ENCODE measurements at places on chromosomes 3 and 15.

- no peak for DNase-seq
Observed at GRCh38 chr15:85164841-85165466, 183.3 kb downstream of the PDE8A start.

DNA sequence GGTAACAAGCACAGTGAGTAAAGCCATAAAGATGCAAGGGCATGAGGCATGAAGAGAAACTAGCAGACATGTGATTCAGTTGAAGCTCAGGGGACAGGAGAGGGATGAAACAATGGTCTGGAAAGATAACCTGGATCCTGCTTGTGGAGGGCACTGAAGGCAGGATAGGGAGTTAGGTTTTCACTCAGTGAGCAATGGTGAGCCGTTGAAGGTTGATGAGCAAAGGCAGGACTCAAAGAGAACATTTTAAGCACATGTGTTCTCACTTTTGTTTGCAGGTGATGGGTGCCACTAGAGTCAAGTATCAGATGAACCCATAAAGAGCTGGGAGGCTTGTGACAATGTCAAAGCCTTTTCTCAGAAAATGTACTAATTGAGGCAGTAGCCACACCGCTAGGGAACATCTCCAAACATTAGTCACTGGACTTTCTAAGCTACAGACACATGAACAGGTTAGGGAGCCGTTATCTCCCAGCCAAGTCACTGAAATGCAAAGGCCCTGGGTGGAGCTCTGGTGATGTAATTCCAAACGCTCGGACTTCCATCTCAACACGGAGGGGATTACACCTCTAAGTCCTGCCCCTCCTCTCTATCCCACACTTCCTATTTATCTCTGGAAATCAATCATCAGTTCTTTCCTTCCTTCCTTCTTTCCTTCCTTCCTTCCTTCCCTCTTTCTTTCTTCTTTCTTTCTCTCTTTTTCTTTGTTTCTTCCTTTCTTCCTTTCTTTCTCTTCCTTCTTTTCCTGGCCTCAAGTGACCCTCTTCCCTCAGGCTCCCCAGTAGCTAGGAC, 22.7 kb downstream of the KLHL6 start:
- no peak for DNase-seq

DNA sequence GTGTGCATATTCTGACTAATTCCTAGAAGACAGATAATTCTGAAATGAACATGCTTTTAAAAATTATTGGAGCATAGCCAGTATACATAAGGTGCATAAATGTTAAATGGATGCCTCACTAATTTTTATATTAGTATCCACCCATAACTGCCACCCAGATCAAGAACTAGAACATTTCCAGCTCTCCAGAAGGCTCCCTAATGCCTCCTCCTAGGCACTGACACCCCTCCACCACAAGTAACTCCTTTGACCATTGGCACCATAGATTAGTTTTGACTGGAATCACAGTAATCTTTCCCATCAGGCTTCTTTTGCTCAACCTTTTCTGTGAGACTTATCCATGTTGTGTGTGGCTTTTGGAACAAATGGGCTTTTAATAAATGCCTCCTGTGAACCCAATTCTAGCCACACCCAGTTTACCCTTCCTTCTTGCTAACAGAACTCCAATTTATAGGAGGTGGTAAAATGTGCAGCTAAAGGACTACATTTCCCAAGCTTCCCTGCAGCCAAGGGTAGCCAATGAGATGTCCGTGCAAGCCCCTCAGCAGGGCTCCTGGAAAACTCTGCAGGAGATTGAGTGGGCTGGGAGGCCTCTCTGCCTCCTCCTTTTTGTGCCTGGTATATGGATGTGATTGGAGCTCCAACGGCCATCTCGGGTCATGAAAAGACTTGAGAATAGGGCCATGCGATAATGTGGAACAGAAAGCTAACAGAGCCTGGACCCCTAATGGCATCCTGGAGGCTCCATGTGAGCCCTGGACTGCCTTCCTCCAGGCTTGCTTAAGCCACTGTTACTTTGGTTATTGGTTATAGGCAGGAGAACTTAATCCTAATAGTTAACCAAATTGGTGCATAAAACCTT, 322.6 kb upstream of the TLE3 start:
- DNase-seq = no peak

DNA sequence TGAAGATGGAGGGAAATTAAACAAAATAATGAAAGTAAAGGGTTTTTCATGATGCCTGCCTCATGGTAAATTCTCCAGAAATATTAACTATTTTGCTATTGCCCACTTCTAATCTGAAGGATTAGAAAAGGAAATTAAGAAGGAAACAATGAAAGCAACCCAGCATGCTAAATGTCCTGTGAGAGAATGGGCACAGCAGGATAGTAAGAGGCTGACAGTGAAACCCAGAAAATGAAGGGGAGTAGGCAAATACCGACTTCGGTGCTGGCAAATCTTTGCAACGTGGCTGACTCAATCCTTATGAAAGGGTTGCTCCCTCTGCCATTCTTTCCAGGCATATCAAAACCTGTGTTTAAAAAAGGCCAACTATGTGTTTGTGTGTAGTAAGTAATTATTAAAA, 147.5 kb upstream of the SYNPR start:
- DNase-seq = no peak

GRCh38 chr3:114873591-114873990, 273.5 kb downstream of the ZBTB20 start:
- no peak for DNase-seq

GRCh38 chr3:148464246-148464645, 233.5 kb upstream of the AGTR1 start:
- no peak for DNase-seq

DNA sequence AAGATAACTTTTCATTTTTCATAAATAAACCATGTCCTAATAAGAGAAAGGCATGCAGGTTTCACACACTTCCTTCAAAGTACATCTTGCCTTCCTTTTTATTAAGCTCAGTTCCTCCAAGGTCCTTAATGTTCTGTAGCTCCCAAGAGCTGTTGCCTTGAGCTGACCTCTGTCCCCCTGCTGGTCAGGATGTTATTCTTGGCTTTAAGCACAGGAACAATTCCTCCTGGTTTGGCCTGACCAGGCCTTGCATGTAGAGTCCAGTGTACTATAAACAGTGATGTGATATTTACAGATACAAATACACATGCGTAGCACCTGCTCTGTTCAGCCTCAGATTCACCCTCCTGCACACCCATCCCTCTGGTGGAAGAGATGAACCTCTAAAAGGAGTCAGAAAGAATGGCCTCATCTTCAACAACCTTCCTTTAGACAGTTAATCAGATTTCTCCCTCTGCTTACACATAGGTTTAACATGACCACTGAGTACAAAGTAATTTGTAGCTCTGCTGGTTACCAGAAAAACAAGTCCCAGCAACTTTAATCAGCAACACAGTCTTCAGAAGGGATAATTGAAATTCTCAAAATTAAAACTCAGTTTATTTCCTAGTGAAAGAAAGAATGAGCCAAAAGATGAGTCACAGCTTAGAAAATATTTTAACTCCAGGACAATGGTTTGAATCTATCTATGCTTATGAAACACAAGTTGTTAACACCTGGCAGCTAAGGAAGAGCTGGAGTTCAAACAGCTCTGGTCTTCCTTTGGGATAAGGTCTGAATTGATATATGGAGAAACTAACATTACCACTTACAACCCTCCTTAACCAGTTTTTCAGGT, 46.5 kb downstream of the PTPN9 start:
- no peak for DNase-seq

- DNase-seq = no peak
Observed at GRCh38 chr3:140088513-140088912, 153.5 kb downstream of the CLSTN2 start.

GRCh38 chr15:31399544-31400171, 73.0 kb downstream of the KLF13 start:
- DNase-seq = no peak

DNA sequence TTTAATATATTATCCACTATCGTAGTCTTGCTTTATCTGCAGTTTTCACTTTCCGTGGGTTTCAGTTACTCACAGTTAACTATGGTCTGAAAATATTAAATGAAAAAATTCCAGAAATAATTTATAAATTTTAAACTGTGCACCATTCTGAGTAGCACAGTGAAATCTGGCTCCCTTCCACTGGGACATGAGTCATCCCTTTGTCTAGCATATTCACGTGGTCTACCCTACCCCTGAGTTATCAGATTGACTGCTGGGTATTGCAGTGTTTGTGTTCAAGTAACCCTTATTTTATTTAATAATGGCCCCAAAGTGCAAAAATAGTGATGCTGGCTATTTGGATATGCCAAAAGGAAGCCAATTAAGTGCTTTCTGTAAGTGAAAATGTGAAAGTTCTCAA, 539.5 kb upstream of the AGTR1 start:
- DNase-seq = peak; percentile 0

DNA sequence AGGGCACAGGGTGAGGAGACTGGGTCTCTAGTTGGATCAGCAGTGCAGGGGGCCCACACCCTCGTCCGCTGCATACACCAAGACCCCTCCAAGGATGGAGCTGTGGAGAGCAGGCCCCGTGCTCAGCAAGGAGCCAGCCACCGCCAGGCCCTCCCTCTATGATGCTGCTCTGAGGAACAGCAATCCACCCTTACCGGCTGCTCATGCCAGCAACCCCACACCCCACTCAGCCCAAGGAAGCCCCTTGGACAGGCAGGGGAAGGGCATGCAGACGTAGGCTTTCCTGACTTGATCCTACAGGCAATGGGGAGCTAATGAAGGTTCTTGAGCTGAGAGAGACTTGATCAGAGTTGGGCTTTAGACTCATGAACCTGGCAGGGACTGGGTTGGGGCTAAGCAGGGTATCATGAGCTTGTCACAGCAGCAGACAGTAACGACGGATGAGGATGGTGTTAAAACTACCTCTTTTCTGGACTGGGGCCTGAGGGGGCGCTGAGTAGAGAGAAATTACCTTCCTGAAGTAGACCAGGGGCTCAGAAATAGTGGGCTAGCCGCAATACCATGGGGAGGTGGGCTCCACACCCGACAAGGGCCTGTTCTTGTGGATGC, 50.5 kb upstream of the FGD5 start:
- DNase-seq = no peak

DNA sequence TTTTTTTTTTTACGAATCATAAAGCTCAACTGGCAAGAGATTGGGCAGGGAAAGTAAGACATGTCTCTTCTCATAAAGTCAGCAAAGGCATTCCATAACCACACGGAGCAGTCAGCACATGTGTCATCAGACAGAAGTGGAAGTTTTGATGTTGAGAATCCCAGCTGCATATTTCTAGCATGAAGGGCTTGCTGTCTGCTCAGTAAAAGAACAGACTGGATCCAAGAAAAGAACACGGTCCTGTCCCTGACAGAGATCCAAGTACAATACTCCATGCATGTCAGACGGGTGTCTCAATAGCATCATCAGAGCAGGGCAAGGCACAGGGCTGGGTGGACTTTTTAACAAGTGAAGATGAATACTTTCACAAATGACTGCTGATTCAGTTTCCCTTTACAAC, 38.2 kb downstream of the ABI3BP start:
- DNase-seq = no peak

- DNase-seq = no peak
Observed at GRCh38 chr15:98937413-98938104, 70.0 kb downstream of the PGPEP1L start.

GRCh38 chr3:191256405-191256804, 57.4 kb downstream of the OSTN start:
- no peak for DNase-seq

GRCh38 chr3:23068016-23068728, 135.0 kb upstream of the UBE2E2 start:
- no peak for DNase-seq

- no peak for DNase-seq
Observed at GRCh38 chr15:32119286-32119685, 89.0 kb downstream of the CHRNA7 start.

GRCh38 chr3:13844286-13844685, 35.6 kb downstream of the WNT7A start:
- DNase-seq = no peak

GRCh38 chr3:115961380-115961779, 338.1 kb downstream of the GAP43 start:
- DNase-seq = no peak

- no peak for DNase-seq
Observed at GRCh38 chr3:156356537-156357363, 198.2 kb downstream of the SSR3 start.

DNA sequence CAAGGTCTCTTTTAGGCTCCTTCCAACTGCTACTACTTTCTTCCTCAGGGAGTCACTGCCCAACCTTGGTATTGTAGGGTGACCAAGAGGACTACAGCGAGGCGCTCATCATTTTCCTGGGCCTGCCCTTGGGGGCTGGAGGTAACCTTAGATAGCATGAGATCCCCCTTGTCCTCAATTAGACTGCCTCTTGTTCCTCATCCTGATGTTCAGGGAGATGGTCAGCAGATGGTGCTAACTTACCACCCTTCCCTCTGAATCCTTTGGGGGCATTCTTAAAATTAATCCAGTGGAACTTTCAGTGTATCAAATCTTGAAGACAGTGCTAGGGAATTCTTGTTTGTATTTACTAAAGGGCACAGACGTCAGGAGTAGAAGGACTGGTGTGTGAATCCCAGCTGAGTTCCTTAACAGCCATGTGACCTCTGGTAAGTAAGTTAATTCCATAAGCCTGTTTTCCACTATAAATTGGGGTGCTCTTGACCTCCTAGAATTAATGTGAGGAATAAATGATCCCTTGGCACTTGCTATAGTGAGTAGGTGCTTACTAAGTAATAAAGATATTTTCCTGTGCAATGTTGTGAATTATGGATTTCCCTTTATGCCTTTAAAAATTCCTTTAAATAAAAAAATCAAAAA, 4.1 kb upstream of the CLPX start:
- peak; percentile 6 for DNase-seq

GRCh38 chr3:181629711-181630110, 82.0 kb upstream of the SOX2 start:
- DNase-seq = no peak

DNA sequence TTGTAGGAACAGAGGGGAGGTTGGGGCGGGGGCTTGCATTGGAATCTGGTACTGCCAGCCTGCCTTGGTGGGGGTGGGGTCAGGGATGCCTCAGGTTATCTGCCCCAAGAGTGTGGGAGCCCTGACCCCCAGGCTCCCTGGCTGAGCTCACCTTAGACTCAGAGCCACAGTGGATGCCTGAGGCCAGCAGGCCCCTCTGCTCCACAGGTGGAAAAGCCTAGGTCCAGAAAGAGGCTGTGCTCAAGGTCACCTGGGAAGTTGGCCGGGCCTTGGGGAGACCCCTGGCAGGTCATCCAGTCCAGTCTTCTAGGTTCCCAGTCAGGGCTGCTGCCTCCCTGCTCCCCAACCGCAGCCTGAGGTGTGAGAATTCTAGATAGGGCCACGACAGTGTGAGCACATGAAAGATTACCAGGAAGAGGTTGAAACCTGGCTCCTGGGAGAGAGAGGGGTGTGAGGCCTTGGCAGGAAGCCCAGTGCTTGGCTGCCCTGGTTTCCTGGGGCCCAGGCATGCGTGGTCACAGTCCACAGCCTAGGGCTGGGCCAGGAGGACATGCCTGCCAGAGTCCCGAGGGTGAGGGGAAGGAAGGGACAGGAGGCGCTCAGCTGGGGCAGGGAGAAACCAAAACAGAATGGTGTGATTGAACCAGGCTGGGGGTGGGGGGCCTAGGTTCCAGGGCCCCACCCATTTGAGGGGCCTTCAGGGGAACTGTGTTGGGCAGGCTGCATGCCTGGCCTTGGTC, 4.9 kb downstream of the HDAC11 start:
- DNase-seq = no peak

- no peak for DNase-seq
Observed at GRCh38 chr15:81856001-81856633, 189.7 kb downstream of the MEX3B start.
